ENCODE measurements at places on chromosomes 4 and X.

GRCh38 chrX:86809651-86810050 is 661.4 kb downstream of the DACH2 start:
- DNase-seq = no peak

GRCh38 chr4:45944000-45944399 is 179.9 kb downstream of the GABRG1 start:
- no peak for DNase-seq

GRCh38 chrX:31092476-31092875 is 20.6 kb upstream of the FTHL17 start:
- no peak for DNase-seq

- DNase-seq = no peak
Measured at GRCh38 chrX:47091149-47091775, 13.0 kb downstream of the RGN start.

DNA sequence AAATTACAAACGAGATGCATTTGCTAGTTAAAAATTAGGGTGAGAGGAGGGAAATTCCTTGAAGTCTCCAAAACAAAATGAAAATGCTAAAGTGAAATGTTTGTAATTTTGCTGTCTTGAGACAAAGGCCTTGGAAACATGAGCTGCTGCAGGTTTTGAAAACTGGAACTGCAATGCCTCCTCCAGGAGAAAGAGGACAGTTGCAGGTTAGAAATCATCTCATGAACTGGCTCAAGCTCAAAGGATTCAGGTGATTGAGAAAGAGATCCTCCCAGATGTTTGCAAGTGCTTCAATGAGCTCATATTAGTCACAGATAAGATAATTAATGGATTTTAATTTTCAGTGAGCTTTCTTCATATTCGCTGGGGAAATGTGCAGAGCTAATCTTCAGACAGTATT is 32.4 kb downstream of the SMPX start:
- DNase-seq = no peak

GRCh38 chrX:120612086-120612485 is 8.2 kb downstream of the MCTS1 start:
- DNase-seq = no peak

DNA sequence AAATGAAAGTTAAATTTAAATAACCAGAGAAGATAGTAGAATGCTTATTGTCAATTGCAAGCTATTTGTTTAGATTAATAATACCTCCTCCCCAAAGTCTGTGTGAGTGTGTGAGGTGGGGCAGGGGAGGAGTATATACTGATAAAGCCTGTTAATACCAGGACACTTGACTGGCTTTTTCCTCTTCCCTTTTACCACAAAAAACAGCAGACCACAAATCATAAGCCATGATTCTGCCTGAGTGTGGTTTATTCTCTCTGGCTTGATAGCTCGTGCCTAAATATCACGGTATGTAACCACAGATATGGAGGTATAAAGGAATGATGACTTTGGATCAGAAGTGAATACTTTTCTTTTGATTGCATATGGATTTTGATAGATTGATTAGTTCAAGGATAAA is 21.9 kb upstream of the SCRG1 start:
- DNase-seq = no peak

GRCh38 chrX:32877592-32877991 is 333.8 kb downstream of the DMD start:
- no peak for DNase-seq

DNA sequence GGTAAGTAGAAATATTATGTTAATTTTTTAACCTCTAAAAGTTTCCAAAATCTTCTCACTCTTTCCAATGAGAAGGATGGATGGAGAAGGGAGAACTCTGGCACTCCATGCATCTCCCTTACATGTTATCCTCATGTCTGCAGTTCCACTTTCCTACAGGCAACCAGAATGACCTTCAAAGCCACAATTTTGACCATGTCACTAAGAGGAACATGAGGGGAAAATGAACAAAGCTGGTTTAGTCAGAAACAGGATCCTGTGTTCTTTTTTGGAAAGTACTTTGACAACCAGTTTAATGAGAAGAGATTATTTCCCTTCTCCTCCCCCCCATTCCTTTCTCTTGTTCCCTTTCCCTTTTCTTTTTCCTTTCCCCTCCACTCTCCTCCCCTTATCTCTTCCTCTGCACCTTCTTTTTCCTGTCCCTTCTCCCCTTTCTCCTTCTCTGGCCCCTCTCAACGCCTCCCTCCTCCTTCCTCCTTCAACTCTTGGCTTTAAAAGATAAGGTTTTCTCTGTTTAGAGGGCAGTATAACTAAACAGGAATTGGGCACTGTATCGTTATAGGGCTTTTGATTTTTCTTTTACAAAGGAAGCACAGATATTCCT is 42.5 kb downstream of the DTHD1 start:
- DNase-seq = peak; percentile 16

DNA sequence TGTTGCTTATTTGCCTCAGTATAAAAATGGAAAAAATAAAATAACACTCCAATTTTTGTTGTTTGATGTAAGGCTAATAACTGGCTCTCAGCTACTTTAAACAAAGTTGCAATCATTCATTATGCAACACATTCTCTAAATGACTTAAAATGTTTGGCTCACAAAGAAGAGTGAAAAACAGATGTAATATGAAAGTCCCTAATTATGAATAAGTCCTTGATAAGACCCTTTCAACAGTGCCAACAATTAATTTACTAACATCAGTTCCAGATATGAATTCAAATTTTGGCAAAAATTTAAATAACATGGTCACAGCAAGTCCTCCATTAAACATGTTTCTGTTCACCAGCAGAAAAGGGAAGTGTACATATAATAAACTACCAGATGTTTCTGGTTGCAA is 69.8 kb downstream of the PAPSS1 start:
- no peak for DNase-seq

GRCh38 chr4:68267433-68267944 is 22.0 kb upstream of the TMPRSS11B start:
- no peak for DNase-seq

DNA sequence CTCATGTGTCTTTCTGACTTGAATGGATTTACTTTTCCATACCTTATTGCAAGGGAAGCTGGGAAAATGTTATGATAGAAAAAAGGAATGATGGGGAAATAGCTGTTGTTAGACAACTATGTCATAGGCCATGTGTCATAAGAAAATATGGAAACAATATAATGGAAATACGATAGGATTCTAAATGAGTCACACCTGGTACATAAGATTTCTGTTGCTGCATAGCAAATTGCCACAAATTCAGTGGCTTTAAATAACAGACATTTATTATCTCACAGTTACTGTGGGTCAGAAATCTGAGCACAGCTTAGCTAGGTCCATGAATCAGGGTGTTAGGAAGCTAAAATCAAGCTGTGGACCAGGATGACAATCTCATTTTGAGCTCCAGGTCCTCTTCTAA is 44.6 kb upstream of the ANKRD50 start:
- DNase-seq = no peak

DNA sequence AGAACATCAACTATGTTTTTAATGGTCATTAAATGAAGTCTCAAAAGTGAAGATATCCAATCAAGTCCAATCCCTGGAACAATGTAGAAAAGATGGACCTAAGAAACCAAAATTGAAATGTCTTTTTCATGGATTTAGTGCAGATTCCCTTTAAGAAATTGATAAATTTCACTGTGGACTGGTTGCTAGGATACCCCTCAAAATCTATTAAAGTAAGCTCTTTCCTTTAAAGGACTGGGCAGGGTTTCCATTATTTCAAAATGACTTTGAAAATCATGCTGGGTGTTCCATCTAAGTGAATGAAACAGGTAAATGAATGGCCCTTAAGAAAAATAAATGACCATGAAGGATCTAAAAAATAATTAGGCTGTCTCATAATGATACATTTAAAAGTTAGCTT is 28.6 kb downstream of the PLRG1 start:
- no peak for DNase-seq

- no peak for DNase-seq
Measured at GRCh38 chr4:111722213-111722720, 423.0 kb upstream of the FAM241A start.

- no peak for DNase-seq
Measured at GRCh38 chr4:166341992-166342391, 469.0 kb downstream of the TLL1 start.

DNA sequence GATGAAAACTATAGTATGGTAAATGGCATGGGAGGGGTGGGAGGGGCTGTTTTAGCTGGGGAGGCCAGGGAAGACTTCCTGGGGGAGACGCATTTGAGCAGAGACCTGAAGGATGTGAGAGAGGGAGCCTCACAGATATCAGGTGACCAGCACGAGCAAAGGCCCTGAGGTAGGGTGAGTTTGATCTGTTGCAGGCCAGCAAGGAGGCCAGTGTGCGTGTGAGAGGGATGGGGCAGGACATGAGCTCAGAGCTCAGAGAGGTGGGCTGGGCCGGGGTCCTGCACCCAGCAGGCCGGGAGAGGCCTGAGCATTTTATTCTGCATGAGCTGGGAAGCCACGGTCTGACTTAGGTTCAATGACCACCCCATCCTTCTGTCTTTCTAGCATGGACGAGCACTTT is 80.0 kb downstream of the PPP2R2C start:
- DNase-seq = no peak

- no peak for DNase-seq
Measured at GRCh38 chrX:110212299-110212698, 105.6 kb downstream of the AMMECR1 start.

DNA sequence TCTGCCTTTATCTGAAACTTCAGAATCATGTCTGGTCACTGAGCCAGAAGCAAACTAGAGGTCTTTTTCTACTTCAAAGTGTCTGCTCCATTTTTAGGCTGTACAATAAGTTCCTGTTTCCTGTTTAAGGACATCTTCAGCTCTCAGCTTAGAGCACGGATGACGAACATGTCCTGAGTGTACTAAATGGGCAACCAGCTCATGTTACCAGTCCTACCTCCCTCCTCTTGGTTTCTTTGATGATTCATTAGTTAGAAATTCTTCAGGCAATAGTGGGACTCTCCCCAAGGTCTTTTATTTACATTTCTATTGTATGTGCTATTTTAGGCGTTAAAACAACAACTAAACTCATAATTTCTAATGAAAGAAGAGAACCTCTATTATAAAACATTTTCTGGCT is 58.0 kb downstream of the ENPEP start:
- no peak for DNase-seq

DNA sequence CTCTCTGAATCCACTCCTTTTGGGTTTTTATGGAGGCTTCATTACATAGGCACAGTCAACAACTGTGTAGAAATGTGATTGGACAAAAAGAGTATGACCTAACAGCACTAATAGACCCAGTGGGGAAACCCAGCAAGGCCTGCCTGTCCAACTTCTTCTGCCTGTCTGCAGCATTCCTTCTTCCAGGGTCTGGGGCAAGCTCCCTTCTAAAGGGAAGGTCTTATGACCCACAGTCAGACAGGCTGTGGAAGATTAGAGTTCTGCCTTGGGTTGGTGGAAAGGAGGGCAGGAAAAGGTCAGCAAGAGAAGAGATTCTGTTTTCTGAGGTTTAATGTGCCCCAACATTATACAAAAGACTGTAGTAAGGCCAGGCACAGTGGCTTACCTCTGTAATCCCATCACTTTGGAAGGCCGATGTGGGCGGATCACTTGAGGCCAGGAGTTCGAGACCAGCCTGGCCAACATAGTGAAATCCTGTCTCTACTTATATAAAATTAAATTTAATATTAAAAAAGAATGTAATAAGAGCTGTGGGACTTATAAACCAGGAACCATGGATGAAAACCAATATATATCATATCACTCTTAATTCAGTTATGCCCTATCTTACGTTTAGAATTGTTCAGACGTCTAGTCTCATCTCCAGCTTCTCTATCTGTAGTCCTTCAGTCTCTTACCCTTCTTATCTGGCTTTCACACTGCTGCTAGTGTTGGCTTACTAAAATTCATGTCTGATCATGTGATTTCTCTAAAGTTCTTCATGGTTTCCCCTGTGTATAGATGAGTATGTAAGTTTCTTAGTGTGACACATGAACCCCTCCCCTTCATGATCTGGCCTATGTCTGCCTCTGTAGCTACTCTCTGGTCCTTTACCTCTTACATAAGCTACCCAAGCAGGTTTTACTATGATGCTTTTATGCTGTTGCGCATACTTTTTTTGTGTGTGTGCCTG is 6.2 kb downstream of the CLCN3 start:
- DNase-seq = no peak

- no peak for DNase-seq
Measured at GRCh38 chr4:57442831-57443291, 332.7 kb upstream of the IGFBP7 start.

- DNase-seq = peak; percentile 79
Measured at GRCh38 chrX:124217304-124218251, 114.9 kb upstream of the TEX13D start.

DNA sequence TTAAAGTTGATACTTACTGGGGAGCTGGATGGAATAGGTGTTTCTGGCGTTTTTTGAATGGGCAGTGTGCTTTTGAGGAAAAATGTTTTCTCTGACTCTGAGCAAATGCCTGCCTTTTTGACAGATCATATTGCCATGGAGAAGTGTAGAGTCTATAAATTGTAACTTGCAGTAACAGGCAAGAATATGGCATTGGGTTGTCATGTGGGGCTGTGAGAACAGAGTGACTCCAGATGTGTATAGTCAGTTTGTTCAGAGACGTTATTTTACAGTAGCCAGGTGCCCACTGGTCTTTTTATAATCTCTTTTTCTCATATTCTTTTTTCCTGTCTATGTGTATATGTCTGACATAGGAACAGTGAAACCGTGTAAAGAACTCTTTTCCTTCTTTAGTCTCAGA is 40.8 kb downstream of the RAPGEF2 start:
- DNase-seq = no peak

- DNase-seq = no peak
Measured at GRCh38 chr4:127622921-127623796, 9.6 kb upstream of the INTU start.

- no peak for DNase-seq
Measured at GRCh38 chrX:149493567-149494562, 11.2 kb downstream of the IDS start.

DNA sequence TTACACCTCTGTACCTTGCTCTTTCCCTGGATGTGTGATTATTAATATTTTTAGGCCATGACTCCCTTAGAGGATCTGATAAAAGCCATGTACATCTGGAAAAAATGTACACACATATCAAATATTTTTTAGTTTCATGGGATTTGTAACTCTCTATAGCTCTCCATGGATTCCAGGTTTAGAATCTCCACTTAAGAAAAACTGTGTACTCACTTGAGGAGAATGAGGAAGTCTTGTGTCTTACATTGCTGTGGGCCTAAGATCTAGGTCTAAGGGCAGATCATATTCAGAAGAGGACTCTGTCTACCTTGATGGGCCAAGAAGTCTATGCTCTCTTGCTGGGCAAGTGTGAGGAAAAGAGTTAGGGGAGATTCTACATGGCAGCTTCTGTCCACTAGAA is 98.0 kb downstream of the RRAGB start:
- no peak for DNase-seq

DNA sequence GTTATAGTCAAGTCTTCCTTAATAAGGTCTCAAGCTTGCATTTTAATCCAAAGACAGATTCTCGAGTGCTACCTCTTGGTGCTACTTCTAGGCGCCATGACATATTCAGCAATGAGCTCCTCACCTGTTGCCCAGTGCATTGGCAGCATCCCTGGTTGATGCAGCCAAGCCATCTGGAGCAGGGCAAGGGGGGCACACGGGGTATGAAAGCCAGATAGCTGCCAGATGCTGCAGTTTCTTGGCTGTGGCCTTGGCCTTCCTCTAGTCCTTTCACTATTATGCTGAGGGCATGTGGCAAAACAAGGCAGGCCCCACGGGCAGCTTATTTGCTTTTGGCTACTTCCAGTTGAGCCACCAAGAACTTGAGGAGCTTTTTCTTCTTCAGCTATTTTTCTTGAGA is 168.6 kb upstream of the PGRMC2 start:
- no peak for DNase-seq

Data from GDM1 (cell line).